ENCODE measurements at places on chromosomes 5 and 9.

DNA sequence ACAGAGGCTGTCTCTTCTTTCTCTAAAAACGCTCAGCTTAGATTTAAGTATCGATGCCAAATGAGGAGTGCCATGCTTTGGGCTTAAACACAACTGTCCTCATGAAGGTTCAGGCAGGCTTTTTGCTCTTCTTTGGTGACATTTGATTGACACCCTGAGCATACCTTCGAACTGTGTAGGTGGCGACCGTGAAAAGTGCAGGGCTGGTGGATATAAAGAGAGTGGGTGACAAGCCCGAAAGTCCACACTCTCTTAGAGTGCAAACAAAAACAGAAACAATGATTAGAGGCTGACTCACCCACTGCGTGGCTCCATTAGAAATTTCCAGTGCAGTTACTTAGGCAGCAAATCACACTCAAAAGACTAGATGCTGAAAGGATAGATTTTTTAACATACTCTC is 141.7 kb downstream of the SYK start:
- no peak for DNase-seq

GRCh38 chr5:158589939-158590338 is 509.8 kb downstream of the EBF1 start:
- DNase-seq: no peak

GRCh38 chr5:143164557-143164956 is 238.9 kb downstream of the NR3C1 start:
- DNase-seq: no peak

DNA sequence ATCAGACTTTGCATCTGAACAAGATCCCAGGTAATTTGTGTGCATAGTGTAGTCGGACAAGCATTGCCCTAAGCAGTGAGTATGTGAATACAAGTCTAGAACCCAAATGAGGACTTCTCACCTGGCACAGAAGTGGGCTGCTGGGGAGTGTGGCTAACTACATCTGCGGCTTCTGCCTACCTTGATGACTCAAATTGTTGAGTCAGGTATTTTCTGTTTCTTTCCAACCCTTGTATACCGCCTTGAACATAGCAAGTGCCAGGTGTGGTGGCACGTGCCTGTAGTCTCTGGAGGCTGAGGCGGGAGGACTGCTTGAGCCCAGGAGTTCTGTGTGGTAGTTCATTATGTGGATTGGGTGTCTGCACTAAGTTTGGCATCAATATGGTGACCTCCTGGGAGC is 7.9 kb upstream of the JADE2 start:
- DNase-seq: no peak

DNA sequence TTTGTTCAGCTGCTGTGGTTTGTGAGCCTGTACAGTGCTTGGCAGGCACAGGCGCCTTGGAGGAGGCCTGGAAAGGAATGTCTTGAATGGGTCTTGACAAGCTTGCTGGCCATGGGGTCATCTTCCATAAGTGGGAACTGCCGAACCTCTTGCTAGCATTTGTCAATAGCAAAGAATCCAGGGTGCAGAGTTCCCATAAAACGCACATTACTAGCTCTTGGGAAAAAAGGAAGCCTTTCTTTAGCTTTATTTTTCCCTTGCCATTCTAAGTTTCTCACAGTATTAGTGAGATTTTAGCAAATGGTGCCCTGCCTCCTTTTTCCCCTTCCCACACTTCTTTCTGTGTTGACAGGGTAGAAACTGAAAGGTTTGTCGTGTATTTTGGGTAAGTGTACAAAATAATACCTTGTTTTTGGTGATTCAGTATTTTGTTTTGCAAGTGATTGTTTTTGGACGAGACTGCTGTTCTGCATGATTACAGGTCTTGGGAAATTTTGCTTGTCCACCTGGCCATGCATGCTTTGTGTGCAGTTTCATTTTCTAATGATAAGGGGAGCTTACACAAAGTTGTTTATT is 82.0 kb downstream of the ADGRV1 start:
- no peak for DNase-seq

GRCh38 chr5:67996596-67996995 is 219.0 kb upstream of the PIK3R1 start:
- no peak for DNase-seq

DNA sequence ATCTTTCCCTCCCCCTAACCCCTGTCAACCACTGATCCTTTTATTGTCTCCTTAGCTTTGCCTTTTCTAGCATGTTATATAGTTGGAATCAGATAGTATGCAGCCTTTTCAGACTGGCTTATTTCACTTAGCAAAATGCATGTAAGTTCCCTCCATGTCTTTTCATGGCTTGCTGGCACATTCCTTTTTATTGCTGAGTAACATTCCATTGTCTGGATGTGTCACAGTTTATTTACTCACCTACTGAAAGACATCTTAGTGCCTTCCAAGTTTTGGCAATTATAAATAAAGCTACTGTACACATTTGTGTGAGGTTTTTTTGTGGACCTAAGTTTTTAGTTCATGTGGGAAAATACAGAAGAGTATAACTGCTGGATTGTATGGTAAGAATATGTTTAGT is 230.1 kb downstream of the PBX3 start:
- no peak for DNase-seq

GRCh38 chr9:35510754-35511428 is 21.0 kb downstream of the RUSC2 start:
- DNase-seq: no peak

DNA sequence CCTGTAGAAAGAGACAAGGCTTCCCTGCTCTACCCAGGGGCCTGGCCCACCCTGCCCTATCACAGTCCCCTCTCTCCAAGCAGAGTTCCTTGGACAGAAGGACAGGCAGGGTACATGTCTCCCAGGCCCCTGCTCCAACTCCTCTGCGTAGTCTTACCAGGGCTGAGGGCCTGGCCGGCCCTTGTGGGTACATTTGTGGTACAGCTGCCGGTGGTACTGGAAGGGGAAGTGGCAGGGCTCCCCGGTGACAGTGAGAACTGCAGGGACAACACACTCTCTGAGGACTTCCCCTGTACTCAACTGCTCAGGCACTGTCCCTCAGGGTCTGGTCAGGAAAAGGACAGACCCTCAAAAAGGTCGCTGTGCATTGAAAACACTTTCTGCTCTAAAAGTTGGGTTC is 3.6 kb downstream of the F12 start:
- no peak for DNase-seq

- DNase-seq: no peak
Observed at GRCh38 chr5:178751286-178751685, 20.8 kb upstream of the ZNF354A start.

GRCh38 chr5:166428264-166428803 is 1863.1 kb upstream of the WWC1 start:
- no peak for DNase-seq

DNA sequence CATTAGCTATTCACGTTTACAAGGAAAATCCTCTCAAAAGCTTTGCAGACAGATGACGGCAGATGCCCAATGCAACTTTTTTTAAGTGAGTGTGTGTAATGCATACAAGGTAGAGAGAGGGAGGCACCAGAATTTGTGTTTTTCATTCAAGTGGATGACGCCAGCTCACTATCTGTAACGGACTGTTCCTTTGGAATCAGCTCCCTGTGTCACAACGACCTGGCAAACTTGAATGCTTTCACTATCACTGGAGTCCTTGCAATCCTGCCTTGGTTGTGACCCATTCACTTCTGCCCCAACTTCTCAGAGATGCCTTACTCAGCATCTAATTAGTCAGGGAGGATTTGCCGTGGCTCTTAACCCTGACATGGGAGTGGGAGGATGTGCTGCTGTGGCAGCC is 148.5 kb downstream of the BNC2 start:
- no peak for DNase-seq

GRCh38 chr9:84857211-84857610 is 187.7 kb downstream of the NTRK2 start:
- no peak for DNase-seq

DNA sequence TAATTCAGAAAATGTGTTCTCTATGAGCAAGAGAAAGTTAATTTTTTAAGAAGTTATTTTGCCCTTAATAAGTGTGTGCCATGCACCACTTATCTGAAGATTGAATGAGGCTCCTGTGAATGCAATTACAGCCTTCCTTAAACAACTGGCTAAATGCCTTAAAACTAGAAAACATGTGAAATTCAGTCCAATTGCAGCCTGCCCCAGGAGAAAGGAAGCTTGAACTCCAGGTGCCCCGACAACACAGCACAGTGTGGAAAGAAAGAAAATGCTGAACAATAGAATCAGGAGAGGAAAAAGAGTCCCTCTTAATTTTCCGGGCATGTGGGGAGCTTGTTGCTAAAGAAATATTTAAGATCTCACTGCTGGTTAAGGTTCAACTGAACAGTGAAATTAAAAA is 8.8 kb downstream of the LHFPL2 start:
- no peak for DNase-seq

GRCh38 chr9:106479679-106480078 is 383.3 kb upstream of the ZNF462 start:
- DNase-seq: no peak

DNA sequence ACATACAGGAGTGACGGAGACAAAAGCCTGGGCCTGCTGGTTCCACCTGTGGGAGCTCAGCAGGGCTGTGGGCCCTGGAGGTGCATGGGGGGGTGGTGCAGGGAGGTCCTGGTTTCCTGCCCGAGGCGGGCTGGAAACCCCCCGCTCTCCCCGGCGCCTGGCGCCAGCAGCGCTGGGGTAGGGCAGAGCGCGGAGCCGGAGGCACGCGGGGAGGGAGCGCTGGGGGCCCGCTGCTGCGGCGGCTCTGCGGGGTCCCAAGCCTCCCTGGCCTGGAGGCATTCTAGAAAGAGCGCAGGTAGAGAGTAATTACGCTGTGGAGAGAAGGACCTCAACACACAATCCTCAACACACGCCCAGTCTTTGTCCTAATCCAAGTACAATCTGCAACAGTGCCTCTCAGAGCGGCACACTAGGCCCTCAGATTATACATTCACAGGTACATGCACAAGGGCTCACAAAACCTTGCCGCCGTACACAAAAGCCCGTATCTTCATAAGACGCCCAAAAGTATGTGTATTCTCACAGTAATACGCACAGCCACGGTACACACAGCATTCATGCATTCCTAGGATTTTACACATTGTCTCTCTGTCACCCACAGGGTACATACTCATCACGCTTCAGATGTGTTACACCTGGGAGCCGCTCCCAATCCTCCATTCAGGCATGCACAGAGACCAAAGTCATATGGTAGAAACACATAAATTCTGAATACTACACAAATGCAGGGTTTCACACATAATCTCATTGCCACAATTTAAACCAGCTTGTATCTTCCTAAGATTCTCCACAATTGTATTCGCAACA is 2.1 kb upstream of the HAND1 start:
- no peak for DNase-seq

DNA sequence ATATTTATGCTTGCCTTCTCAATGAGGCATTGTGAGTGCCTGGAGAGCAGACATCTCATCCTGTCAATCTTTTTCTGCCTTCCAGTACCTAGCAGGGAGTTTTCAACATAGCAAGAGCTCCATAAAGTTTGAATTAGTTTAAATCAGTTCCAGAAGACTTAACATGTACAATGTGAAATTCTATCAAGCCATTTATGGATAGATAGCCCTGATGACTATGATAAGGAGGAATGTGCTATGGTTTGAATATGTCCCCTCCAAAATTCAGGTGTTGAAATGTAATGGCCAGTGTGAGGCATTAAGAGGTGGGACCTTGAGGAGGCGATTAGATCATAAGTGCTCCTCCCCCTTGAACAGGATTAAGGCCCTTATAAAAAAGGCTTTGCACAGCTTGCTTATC is 306.9 kb upstream of the SMARCA2 start:
- DNase-seq: no peak

DNA sequence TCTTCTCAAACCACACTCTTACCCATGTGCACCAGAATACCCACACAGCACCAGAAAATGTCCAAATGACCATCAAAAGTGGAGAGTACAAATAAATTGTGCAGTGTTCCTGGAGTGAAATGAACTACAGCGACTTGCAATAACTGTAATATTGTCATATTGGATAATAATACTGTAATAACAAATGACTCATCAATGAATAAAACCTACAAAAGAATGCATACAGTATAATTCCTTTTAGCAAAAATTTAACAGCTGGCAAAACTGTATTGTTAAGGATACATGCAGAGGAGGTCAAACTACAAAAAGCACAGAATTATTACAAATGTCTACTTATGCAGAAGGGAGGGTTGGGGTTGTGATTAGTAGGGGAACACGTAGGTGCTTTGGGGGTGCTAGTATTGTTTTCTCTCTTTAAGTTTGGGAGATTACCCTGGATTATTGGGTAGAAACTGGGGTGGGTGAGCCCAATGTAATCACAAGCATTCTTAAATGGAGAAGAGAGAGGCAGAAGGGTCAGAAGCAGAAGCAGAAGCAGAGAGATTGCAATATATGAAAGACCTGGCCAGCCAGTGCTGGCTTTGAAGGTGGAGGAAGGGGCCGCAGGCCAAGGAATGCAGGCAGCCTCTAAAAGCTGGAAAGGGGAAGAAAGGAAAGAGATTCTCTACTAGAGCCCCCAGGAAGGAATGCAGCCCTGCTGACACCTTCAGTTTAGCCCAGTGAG is 21.8 kb downstream of the IRF1 start:
- DNase-seq: no peak

GRCh38 chr5:135332519-135333150 is 66.4 kb downstream of the MACROH2A1 start:
- DNase-seq: no peak

GRCh38 chr5:76337953-76338451 is 65.1 kb upstream of the IQGAP2 start:
- DNase-seq: no peak

- no peak for DNase-seq
Observed at GRCh38 chr5:29935371-29935770, 1258.1 kb upstream of the CDH6 start.

GRCh38 chr9:74920944-74921626 is 31.6 kb downstream of the C9orf40 start:
- DNase-seq: no peak

DNA sequence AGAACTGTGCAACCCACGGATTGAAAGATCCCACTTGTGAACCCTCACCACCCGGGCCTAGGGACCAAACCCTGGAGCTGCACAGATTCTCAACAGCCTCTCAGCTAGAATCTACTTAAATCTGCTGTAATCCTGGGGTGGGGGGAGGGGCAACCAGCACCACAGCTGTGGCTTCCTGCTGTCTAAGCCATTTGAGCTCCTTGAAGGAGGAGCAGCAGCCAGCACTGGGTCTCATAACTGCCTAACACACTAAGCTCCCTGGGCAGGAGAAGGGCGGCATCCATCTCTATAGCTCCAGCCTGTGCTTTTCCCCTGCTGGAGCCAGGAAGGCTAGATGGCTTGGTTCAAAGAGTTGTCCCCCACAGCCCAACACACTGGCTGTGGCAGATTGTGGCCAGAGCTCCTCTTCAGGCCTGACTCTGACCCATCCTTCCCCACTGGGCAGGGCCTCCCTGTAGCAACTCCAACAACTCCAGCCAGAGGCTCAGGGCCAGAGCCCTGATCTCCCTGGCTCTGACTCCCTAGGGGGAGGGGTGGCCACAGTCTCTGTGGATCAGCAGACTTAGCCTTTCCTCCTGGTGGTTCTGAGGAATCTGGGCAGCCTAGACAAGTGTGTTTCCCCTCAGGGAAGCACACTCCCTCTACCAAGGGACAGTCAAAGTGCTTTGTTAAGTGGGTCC is 72.0 kb upstream of the C9orf72 start:
- no peak for DNase-seq
